ENCODE measurements at places on chromosomes 1 and 21.

- DNase-seq, result no peak
Measured at GRCh38 chr1:187942986-187943385, 1114.2 kb downstream of the PLA2G4A start.

DNA sequence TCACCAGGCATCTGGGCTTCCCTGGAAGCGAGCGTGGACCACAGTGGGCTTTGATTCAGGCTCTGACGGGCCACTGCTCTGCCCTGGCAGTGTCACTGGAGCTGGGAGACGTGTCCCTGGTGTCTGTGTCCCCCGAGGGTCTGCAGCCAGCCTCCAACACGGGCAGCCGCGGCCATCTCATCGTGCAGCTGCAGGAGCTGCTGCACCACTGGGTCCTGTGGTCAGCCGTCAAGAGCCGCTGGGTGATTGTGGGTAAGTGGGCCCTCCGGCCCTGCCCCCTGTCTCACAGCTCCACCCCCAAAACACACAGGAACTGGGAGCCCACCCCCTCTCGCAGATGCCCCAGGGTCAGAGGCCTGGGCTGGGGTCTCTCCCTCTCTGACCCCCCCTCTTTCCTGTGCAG lies 40.7 kb downstream of the DISP3 start:
- no peak for DNase-seq

DNA sequence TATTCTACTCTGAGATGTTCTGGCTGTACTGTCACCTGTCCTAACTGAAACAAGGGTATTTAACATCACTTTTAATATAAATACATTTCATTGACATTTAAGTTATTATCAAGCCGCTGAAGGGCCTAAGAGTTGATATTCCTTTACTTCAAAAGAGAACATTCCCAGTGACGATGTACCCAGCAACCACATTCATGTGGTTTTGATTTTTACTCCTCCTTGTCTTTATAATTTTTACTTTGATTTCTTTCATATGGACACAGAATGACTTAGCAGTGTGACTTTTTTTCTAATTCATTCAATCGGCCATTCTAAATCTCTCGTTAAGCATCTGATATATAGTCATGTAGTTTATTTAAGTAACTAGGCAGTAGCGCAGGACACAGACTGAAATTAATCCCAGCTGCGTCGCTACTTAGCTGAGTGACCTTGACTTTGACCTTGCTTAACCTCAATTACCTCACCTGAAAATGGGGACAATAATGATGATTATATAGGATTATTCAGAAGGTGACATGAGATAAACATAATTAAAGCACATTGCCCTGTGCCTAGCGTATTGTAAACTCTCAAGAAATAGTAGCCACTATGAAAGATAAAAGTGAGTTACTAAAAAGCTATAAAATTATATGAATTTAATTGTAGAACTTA lies 476.6 kb downstream of the SETD4 start:
- no peak for DNase-seq

GRCh38 chr1:175163702-175164101 lies 28.9 kb downstream of the KIAA0040 start:
- no peak for DNase-seq

DNA sequence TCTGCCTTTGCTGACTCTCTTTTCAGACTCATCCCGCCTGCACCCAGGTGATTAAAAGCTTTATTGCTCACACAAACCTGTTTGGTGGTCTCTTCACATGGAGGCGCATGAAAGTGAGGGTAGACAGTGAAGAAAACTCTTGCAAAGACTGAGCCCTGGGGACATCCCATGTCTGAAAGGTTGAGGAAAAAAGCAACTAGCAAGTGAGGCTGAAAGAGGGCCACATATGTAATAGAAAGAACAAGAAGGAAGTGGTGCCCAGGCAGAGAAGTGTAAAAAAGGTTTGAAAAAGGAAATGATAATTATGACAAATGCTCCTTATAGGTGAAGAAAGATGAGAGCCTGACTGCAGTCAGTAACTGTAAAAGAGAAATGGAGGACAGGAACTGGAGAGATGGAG lies 115.9 kb upstream of the NEK7 start:
- DNase-seq, result no peak

GRCh38 chr1:115266729-115267421 lies 71.2 kb downstream of the NGF start:
- no peak for DNase-seq

GRCh38 chr1:180954005-180954800 lies 41.5 kb downstream of the KIAA1614 start:
- no peak for DNase-seq

GRCh38 chr1:59248758-59249157 lies 48.1 kb upstream of the FGGY start:
- DNase-seq, result no peak

GRCh38 chr1:5994713-5995621 lies 2.7 kb upstream of the NPHP4 start:
- DNase-seq, result no peak

DNA sequence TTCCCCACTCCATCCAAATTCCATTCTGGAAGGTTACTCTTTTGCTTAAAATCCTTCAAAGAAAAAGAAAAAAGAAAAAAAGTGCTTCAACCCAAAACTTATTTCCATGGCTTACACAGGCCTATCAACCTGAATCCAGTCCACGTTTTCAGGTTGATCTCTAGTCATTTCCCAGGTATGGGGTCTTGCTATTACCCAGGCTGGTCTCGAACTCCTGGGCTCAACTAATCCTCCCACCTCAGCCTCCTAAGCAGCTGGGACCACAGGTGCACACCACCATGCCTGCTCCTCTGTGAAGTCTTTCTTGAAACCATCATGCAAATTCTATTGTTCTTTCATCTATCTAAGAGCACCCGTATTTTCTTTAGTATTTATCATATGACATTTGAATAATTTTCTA lies 7.6 kb downstream of the RNF19B start:
- no peak for DNase-seq

- DNase-seq, result no peak
Measured at GRCh38 chr1:41576620-41577019, 92.1 kb upstream of the EDN2 start.

DNA sequence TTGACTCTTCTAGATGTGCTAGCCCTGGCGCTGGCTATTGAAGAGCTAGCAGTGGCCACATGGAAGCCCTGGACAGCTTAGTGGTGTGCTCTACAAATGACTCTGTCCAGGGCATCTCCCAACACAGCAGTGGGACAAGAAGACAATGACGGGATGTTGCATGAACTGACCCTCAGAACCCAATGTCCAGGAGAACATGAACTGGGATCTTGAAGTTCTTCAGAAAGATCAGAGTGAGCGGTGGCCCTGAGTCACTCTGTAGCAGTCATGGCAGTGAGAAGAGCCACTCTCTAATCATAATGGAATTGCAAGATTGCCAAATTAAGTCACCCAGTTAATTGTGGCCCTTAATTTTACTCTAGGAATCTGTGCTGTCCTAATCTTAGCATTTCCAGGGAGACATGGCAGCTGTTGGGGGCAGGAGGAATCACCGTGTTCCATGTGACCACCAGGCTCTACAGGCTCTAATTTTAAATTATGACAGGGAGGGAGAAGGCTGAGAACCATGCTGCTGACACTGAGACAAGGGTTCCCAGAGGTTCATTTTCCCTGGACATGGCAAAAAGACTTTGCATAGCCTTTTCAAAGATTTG lies 10.2 kb upstream of the OBSCN start:
- DNase-seq, result no peak

- no peak for DNase-seq
Measured at GRCh38 chr1:215878128-215878527, 311.0 kb downstream of the KCTD3 start.

DNA sequence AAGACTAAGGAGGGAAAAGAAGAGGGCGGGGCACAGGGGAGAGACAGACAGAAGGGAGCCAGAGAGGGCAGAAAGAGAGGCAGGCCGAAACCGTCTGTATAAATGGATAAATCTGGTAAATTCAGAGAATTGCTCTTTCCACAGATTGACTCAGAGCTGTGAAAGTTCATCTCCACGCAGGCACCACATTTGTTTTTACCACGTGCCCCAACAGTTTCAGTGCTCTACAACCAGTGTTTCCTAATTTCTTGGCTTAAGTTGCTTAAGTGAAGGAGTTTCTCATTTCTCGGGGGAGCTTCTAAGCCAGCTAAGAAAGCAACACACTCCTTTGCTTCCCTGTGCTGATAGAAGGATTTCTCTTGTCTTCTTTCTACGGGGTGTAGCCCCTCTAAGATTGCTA lies 87.1 kb downstream of the ENAH start:
- no peak for DNase-seq

- DNase-seq, result peak; percentile 68
Measured at GRCh38 chr1:210236840-210237409, 4.3 kb downstream of the SERTAD4 start.

DNA sequence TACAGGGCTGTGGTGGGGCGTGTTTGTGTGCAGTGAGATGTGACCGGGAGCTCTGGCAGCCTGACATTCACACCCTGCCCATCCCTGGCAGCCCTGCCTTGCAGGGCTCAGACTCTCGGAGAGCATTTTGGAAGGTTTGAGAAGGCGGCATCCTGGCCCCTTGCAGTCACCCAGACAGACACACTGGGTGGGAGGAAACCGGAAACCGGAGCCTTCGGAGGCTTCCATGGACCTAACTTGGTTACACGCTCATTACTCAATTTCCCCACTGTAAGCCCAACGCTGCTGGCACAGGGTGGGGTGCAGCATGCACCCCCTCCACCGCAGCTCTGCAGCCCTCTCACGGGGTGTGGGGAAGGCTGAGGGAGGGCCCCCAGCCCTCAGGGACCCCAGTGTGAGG lies 22.2 kb upstream of the RSPO1 start:
- no peak for DNase-seq

DNA sequence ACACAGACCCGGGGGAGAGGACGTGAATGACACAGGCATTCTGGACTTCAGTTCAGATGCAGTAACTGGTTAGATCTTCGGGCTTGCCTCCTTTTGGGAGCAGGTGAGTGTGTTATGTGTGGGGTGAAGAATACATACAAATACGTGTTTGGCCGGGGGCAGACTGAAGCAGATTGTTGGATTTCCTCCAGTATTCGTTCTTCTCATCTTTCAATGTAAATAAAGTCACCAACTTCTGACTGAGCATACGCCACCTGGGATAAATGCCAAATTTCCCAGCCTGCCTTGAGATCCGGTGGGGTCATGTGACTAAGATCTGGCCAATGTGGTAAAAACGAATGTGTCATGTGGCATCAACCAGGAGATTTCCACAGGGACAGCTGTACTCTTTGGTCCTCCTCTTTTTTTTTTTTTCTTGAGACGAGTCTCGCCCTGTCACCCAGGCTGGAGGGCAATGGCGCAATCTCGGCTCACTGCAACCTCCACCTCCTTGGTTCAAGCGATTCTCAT lies 189.8 kb downstream of the RGS7 start:
- no peak for DNase-seq

DNA sequence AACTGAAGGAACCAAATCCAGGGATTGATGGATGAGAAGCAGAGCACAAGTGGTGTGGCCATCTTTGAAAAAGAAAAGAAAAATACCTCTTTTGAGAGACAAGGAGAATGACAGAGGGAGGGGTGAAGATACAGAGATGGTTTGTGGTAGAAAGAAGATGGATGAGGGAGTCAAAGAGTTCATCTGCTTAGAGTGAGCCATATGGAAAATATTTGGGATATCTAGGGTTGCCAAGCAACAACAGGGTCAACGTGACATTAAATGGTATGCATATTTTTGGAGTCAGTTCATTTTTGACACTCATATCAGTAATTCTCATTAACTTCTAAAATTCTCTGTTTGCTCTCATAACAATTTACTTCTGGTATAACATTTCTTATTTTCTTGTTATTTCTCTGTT lies 50.7 kb downstream of the MACF1 start:
- DNase-seq, result no peak

- peak; percentile 49 for DNase-seq
Measured at GRCh38 chr1:37038227-37039093, 4.1 kb upstream of the GRIK3 start.

DNA sequence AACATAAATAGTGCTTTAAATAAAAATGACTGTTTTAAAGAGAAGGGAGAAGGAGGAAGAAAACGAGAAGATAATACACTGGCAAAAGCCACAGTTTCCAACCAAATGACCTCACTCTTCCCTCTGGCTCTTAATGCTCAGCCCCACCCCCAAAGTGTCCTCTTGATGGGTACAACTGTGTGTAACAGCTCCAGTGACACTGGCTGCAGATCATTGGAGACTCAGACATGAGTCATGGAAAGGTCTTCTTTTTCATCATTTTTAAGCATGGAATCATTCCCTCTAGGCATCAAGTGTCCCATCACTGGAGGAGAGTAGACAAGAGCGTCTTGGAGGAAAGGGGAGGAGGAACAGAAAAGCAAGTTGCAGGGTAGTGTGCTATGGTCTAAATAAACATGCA lies 333.0 kb downstream of the PAPPA2 start:
- no peak for DNase-seq

DNA sequence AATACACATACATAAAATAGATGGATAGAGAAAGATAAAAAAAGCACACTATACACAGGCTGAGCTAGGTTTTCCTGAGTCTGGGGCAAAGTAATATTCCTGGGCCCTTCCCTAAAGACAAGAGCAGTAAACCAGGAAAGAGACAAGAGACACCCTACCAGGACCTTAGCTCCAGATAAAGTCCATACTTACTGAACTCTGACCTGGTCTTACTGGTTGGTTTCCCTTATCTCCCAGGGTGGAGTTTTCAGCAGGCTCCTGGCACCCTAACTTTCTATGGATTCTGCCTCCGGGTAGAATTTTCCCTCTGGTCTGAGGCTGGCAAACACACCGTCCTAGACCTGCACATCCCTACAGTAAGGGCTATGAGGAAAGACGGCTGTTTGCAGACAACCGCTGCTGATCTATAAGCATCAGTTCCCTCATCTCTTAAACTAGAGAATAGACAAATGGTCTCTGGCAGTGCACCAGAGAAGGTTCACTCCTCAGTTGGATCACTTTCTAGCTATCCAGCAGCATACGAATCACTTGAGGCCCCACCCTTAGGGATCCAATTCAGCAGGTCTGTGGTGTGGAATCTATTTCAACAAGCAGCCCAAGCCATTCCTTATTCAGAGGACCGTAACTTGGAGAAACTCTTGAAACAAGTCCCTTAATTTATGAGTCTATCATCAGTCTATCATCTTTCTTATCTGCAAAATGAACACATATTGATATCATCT lies 52.0 kb downstream of the ARHGEF11 start:
- no peak for DNase-seq

DNA sequence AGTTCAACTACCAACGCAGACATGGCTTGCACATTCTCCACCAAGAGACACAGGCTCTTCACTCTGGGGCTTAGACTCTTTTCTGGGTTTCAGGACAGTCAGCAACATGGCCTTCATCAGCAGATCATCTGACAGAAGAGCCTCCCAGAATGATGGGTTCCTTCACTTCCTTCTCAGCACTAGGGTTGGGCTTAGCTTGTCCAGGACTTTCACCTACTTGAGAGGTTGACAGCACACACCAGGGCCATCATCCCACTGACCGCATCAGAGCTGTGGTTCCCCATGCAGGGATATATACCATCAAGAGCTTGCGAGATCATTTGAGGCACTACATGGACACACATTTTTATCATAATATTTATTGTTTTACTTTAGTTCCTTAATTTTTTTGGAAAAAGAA lies 10.4 kb upstream of the NCF2 start:
- no peak for DNase-seq

GRCh38 chr1:158681606-158682005 lies 4.9 kb downstream of the SPTA1 start:
- DNase-seq, result no peak

Data from nucleus accumbens (tissue), 56 donors.